Breast epithelium (tissue), 4 donors: ENCODE measurements at places on chromosomes 3 and 15. TPM values are rescaled to one million over a fixed set of nuclear protein-coding genes. Genes with fewer than 3 reads are reported as not detected.

DNA sequence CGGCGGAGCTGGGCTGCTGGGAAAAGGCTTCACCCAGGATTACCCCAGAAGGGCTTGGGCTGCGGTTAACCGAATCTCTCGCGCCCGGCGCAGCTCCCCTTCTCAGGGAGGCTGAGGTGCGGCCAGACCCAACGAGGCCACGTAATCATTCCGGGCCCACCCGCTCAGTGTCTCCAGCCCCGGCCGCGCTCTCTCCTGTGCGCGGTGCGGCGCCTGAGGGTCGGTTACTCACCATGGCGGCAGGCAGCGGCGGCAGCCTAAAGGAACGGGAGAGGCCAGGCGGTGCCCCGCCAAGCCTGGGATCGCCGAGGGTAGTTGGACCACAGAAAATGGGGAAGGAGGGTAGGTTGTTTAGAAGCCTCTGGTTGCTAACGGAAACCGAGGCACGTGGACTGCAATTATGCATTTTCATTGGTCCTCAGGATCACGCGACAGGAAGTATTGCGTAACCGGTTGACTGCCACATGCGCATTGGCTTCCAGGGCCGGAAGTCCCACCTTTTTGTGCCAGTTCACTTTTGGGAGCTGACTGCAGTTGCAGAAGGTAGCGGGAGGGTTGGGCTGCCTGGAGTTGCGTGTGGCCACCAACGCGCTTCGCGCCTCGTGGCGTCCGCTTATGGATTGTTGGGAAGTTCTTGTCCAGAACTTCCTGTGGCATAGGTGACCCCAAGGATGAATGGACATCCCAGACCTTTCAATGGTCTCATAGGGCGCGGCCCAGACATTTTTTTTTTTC lies at the start of gene LZTFL1:
Gene LZTFL1 (minus strand): TSS at position 363 of the 735 bp plus-strand sequence. CDS start 128 bp downstream, at position 235.
- H3K27ac ChIP-seq: peak within 1 kb of the TSS; percentile 87
- H3K4me1 ChIP-seq: no peaks in the 10 kb centered on the region
- H3K36me3 ChIP-seq: no peaks in the 10 kb centered on the region

DNA sequence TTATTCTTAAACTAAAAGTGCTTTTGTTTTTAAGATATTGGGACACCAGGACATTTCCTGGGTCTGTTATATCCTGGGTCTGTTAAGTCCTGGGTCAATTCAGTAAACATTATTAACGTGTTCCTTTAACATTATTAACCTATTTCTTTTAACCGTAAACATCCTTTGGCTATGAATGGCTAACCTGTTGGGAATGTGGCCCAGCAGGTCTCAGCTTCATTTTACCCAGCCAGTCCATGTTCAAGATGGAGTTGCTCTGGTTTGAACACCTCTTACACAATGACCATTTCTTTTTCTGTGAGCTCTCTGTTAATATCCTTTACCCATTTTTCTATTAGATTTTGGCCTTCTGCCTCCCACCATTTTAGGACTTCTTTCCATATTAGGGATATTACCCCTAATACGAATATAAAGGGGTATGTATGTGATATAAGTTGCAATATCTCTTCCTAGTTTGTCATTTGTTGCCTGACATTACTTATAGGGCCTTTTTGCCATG lies 88.9 kb upstream of the NEDD4 start:
- H3K36me3 ChIP-seq: no peaks in the 10 kb centered on the region
- H3K4me1 ChIP-seq: no peaks in the 10 kb centered on the region
- no peaks in the 10 kb centered on the region for H3K27me3 ChIP-seq

DNA sequence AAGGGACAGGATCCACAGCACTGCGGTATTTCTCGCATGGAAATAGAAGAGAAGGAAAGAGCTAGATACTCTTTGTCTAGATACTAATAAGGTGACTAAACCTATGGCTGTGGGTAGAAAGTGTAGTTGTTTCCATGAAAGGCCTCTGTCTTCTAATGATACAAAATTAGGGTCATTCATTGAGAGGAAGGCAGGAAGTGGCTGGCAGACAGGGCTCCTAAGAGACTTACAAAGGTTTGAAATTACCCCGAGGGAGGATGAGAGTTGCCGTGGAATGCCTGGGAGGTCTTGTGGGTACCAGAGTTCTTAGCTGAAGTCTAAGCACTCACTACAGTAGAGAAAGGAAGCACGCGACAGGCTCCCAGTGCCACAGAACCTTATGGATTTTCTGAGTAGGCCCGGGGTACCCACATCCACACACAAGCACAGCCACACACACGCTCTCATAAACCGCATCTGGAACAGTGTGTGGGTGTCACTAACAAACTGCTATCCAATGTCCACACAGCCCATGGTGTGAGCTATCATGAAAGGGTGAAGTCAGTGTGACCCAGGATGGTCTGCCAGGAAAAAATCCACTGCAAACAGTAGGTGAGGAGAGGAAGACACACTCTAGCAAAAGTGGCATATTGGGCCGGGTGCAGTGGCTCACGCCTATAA lies 221.4 kb downstream of the FAM43A start:
- no peak overlapping the region for H3K4me3 ChIP-seq
- DNase-seq: no peak
- no peaks in the 10 kb centered on the region for H3K36me3 ChIP-seq
- no peaks in the 10 kb centered on the region for H3K27me3 ChIP-seq

DNA sequence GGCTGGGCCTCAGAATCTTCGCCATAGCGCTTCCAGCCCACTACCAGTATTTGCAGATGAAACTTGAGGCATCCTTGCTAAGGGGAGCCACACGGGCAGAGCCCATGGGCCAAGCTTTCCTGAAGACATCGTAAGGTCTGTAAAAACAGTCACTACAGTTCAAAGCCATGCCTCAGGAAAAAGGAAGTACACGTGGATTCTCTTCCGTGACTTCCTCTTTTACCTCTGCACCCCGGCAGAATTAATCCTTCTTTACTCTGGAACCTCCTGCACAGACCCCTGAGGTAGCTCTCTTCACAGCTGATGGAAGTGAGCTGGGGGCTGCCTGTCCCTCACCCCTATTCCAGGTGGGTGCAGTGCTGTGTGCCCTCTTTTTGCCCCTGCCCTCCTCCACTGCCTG lies 129.2 kb downstream of the CHDH start:
- no peaks in the 10 kb centered on the region for H3K4me1 ChIP-seq
- no peak for DNase-seq
- peaks cover 3% of the 10 kb centered on the region for H3K36me3 ChIP-seq
- no peaks in the 10 kb centered on the region for H3K27me3 ChIP-seq
- H3K4me3 ChIP-seq: no peak overlapping the region

GRCh38 chr3:145259166-145259880 lies 901.7 kb downstream of the PLOD2 start:
- no peaks in the 10 kb centered on the region for H3K36me3 ChIP-seq
- no peak overlapping the region for H3K27ac ChIP-seq
- no peak overlapping the region for H3K4me3 ChIP-seq

- no peak for DNase-seq
- no peaks in the 10 kb centered on the region for H3K4me1 ChIP-seq
- H3K36me3 ChIP-seq: no peaks in the 10 kb centered on the region
- no peaks in the 10 kb centered on the region for H3K27me3 ChIP-seq
- H3K27ac ChIP-seq: no peak overlapping the region
These were observed 187.7 kb upstream of the CMC1 start for GRCh38 chr3:28053759-28054158.

DNA sequence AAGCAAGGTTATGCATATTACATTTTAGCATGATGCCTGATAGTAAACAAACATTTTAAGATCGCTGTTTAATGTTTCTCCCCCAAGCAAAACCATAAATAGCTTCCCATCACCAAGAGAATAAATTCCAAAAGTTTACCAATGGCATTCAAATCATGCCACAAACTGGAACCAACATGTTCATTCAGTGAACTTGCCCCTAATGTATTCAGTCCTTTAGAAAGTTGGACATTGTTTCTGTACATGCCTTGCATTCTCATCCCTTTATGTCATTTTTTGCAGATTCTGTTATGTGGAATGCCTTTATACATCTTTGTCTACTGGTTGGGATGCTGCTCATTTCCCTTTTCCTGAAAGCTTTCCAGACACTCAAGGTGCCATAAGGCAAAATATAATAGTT lies 105.5 kb downstream of the PYDC2 start:
- no peak overlapping the region for H3K27ac ChIP-seq
- H3K27me3 ChIP-seq: no peaks in the 10 kb centered on the region
- H3K4me3 ChIP-seq: no peak overlapping the region
- no peaks in the 10 kb centered on the region for H3K4me1 ChIP-seq
- no peaks in the 10 kb centered on the region for H3K36me3 ChIP-seq

DNA sequence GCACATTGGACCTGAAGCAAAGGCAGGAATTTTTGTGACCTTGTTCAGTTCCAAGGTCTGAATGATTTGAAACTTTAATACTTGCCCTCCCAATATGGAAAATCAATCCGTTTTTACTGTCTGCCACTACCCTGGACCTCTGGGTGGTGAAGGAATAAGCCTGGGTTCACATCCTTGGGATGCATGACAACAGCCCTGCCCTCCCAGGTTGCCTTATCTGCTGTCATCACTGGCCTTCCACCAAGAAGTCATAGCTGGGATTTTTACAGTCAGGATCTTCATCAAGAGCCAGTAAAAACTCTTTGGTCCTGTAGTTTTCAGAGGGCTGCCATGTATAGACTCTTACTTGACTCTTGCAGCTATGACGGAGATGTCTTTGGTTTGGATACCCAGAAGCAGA lies 128.6 kb downstream of the MYLK start:
- no peaks in the 10 kb centered on the region for H3K27me3 ChIP-seq
- DNase-seq: no peak
- H3K4me1 ChIP-seq: peaks cover 3% of the 10 kb centered on the region
- no peaks in the 10 kb centered on the region for H3K36me3 ChIP-seq

DNA sequence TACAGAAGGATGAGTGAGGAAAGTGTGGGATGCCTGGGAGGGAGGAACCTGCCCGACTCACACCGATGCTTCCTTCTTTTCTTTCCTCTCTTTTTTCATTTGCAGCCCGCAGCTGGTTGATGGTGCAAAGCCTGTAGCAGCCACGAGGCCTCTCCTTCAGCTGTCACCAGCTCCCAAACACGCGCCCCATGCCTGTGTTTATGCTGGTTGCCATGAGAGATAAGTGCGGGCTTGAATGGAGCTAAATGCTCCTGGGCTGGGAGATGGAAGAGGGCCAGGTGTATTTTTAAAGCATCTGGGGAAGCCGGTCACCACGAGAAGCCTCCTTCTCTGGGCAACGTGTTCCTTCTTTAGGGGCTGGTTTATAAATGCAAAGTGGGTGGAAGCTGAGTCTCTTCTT lies 9.3 kb downstream of the COLQ start:
- H3K27me3 ChIP-seq: no peaks in the 10 kb centered on the region
- H3K4me1 ChIP-seq: no peaks in the 10 kb centered on the region
- no peaks in the 10 kb centered on the region for H3K36me3 ChIP-seq
- no peak for DNase-seq
- H3K4me3 ChIP-seq: no peak overlapping the region

- no peaks in the 10 kb centered on the region for H3K27me3 ChIP-seq
- DNase-seq: no peak
- peaks cover 3% of the 10 kb centered on the region for H3K4me1 ChIP-seq
- no peaks in the 10 kb centered on the region for H3K36me3 ChIP-seq
These were observed 161.3 kb downstream of the KLF13 start for GRCh38 chr15:31487811-31488436.

DNA sequence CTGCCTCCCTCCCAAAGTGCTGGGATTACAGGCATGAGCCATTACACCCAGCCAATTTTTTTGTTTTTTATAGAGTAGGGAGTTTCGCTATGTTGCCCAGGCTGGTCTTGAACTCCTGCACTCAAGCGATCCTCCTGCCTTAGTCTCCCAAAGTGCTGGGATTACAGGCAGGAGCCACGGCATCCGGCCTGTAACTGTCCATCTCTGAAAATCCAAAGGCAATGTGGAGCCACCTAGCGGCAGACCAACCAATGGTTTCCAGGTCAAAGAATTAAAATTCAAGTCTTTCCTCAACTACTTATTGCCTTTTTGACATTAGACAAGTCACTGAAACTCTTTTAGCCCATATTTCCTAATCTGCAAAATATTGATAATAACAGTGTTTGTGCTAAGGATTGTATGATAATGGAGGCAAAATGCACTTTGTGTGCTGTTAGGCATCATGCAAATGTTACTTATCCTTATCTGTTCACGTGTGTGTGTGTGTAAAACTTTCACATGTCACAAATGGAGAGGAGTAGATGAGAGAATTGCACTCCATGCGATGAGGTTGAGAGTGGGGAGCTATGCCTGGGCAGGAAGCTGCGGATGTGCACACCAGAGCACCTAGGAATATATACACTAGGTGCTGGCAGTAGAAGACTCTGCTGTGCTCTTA lies 48.7 kb downstream of the COL8A1 start:
- H3K4me3 ChIP-seq: no peak overlapping the region
- H3K36me3 ChIP-seq: no peaks in the 10 kb centered on the region
- no peaks in the 10 kb centered on the region for H3K4me1 ChIP-seq

DNA sequence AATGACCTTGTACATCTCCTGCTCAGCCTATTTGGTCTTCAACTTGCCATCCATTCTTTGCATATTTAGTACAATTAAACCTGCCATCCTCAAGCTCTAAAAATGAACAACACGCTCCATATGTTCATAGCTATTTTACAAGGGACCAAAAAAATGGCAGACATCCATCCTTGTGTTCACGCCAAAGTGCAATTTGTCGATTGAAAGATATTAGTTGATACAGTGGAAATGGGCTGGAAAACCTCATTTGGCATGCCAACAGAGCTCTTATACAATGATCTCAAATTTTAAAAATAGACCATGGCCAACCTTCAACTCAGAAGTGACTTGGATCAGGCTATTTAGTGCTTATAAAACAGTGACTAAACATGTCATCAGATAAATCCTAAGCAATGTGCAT lies 413.6 kb upstream of the ARL6 start:
- no peaks in the 10 kb centered on the region for H3K27me3 ChIP-seq
- H3K27ac ChIP-seq: no peak overlapping the region
- no peaks in the 10 kb centered on the region for H3K36me3 ChIP-seq

- no peak overlapping the region for H3K4me3 ChIP-seq
- peak overlapping the region; percentile 35 for H3K27ac ChIP-seq
- H3K27me3 ChIP-seq: no peaks in the 10 kb centered on the region
- H3K36me3 ChIP-seq: no peaks in the 10 kb centered on the region
- peaks cover 6% of the 10 kb centered on the region for H3K4me1 ChIP-seq
These were observed 124.6 kb downstream of the AKAP13 start for GRCh38 chr15:85504749-85505676.

DNA sequence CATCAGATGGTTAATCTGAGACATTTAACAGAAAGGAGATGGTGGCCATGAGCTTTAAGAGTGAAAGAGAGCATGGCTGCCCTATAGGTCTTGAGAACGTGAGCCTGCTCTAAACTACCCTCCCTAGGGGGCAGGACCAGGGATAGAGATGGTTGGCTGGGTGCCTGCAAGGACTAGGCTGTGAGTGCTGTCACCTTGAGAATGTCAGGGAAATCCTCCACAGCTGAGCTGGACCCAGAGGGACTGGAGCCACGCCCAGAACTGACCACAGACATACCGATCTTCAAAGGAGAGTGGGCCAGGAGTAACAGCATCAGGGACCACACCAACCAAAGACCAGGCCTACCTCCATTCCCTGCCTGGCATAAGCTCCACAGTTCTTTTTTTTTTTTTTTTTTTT lies 53.6 kb upstream of the UBE2E1 start:
- H3K27me3 ChIP-seq: no peaks in the 10 kb centered on the region
- H3K4me3 ChIP-seq: no peak overlapping the region

Gene HCN4
- not detected for total RNA-seq

Gene CLSTN2
- 15.5 TPM for total RNA-seq

Gene PIAS1
- 57.1 TPM for total RNA-seq

Gene TPM1
- total RNA-seq: 333 TPM

Gene THRB
- total RNA-seq: 39.2 TPM
